ENCODE measurements at places on chromosomes 3 and 15. TPM values are rescaled to one million over a fixed set of nuclear protein-coding genes. Genes with fewer than 3 reads are reported as not detected.

The TIGIT gene
- total RNA-seq: 0.10 TPM

The SERPINI1 gene
- 0.86 TPM for total RNA-seq

The KCNMB3 gene
- total RNA-seq: 1.7 TPM

The CSPG4 gene
- 0.23 TPM for total RNA-seq

Data from left lobe of liver (tissue), 2 donors.